ENCODE measurements at places on chromosomes 11 and 22. TPM values are rescaled to one million over a fixed set of nuclear protein-coding genes. Genes with fewer than 3 reads are reported as not detected.
A peak's percentile ranks its signal among the peaks of the same experiment; 100 is the strongest.

PIH1D2 gene
- 0.73 TPM for total RNA-seq

GRCh38 chr11:93608364-93608763 lies 53.1 kb upstream of the CEP295 start:
- H3K4me3 ChIP-seq: no peak overlapping the region
- no peaks in the 10 kb centered on the region for H3K36me3 ChIP-seq
- no peaks in the 10 kb centered on the region for H3K27me3 ChIP-seq
- no peak for DNase-seq

GRCh38 chr11:66247295-66247694 lies 21.1 kb upstream of the RAB1B start:
- H3K27me3 ChIP-seq: no peaks in the 10 kb centered on the region
- no peaks in the 10 kb centered on the region for H3K4me1 ChIP-seq
- no peak for DNase-seq
- H3K27ac ChIP-seq: no peak overlapping the region
- H3K36me3 ChIP-seq: no peaks in the 10 kb centered on the region

GRCh38 chr11:60973699-60974098 lies 2.2 kb downstream of the CD6 start:
- no peak overlapping the region for H3K4me3 ChIP-seq
- DNase-seq: no peak
- no peaks in the 10 kb centered on the region for H3K4me1 ChIP-seq
- no peaks in the 10 kb centered on the region for H3K27me3 ChIP-seq
- no peak overlapping the region for H3K27ac ChIP-seq

OLFML1 gene
- 0.24 TPM for total RNA-seq

DNA sequence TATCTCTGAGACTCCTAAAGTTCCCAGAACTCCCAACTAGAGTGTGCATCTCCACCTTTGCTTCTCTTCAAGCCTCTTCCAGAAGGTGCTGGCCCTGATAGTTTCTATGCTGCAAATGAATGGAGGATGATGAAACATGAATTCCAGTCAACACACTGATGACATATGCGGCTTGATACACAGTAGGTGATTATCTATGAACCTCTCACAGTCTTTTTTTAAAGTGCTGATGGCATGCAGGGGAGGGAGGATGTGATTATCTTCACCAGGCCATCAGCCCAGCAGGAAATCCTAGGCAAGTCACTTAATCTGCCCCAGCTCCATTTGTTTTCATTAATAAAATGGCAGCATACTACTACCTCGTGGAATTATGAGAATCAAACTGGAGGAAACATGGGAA lies 548.5 kb downstream of the SOX6 start:
- no peaks in the 10 kb centered on the region for H3K27me3 ChIP-seq
- H3K4me1 ChIP-seq: no peaks in the 10 kb centered on the region
- no peak overlapping the region for H3K4me3 ChIP-seq
- no peak for DNase-seq

GRCh38 chr22:45067731-45068130 lies 57.9 kb upstream of the PHF21B start:
- DNase-seq: no peak
- peaks cover 14% of the 10 kb centered on the region for H3K4me1 ChIP-seq
- H3K27me3 ChIP-seq: no peaks in the 10 kb centered on the region

- no peak overlapping the region for H3K27ac ChIP-seq
- peaks cover 11% of the 10 kb centered on the region for H3K36me3 ChIP-seq
- peak; percentile 65 for DNase-seq
- no peaks in the 10 kb centered on the region for H3K27me3 ChIP-seq
- H3K4me3 ChIP-seq: no peak overlapping the region
Measured at GRCh38 chr11:63829823-63830489, 9.0 kb upstream of the MARK2 start.

DNA sequence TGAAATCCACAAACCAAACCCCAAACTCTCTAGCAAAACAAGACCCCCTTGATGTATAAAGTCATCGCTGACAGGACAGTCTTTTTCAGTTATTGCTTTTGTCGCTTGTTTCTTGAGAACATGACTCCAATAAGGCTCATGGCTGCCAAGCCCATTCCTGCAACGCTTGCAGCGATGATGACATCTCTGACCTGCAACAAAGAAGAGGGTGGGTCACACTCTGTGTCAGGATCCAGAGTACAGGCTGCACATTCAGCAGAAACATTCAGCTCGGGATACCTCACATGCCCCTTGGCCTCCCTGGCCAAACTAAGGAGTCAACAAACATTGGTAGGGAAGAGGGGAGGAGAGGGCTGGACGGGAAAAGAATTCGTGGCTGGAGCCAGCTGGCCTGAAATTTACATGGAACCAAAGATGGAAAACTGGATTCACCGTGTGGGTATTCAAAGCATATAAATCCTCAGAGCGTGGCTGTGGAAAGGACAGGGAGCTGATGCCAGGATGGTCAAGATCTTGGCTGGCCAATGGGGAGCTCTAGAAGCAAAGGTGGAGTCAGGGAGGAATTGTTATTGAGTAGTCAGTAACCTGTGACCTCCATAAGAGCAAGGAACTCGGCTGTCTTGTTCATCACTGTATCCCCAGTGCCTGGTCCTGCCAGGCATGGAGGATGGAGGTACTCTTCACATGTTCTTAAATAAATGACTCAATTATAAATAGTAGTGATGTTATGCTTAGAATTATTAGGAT lies 11.8 kb upstream of the PLAAT2 start:
- H3K27me3 ChIP-seq: no peaks in the 10 kb centered on the region
- no peak overlapping the region for H3K4me3 ChIP-seq
- no peak for DNase-seq
- peaks cover 29% of the 10 kb centered on the region for H3K36me3 ChIP-seq
- no peak overlapping the region for H3K27ac ChIP-seq
- no peaks in the 10 kb centered on the region for H3K4me1 ChIP-seq

DNA sequence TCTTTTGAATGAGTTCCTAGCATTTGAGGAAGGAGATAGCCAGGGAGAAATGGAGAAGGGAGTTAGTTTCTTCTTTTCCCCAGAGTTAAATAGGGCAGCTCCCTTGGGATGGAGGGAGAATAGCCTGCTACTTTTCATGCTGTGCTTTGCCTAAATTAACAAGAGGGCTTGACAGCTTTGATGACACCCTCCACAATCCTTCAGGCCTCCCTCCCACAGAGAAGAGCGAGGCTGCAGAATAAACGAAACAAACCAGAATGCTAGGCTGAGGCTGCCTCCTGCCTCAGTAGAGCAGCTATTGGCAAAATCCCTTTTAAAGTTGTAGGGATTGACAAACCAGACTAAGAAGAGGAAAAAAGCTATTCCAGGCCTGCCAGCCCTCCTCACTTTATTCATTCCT lies 94.6 kb downstream of the C11orf58 start:
- H3K4me3 ChIP-seq: no peak overlapping the region
- H3K36me3 ChIP-seq: no peaks in the 10 kb centered on the region
- no peaks in the 10 kb centered on the region for H3K27me3 ChIP-seq

DNA sequence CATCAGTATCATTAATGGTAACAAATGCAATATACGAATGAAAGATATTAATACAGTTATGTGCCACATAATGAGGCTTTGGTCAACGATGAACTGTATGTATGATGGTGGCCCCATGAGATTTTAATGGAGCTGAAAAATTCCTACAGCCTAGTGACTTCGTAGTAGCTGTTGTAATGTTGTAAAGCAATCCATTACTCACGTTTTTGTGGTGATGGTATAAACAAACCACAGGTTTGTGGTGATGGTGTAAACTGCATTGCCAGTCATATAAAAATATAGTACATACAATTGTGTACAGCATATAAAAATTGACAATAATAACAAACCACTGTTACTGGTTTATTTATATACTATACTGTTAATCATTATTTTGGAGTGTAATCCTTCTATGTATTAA lies 27.4 kb upstream of the GRIA4 start:
- H3K4me3 ChIP-seq: no peak overlapping the region
- no peak for DNase-seq
- no peaks in the 10 kb centered on the region for H3K27me3 ChIP-seq

TMPRSS4 gene
- 0.58 TPM for total RNA-seq

GRCh38 chr11:80393210-80393609 lies 952.4 kb upstream of the TENM4 start:
- no peaks in the 10 kb centered on the region for H3K27me3 ChIP-seq
- DNase-seq: no peak
- H3K36me3 ChIP-seq: no peaks in the 10 kb centered on the region
- no peaks in the 10 kb centered on the region for H3K4me1 ChIP-seq
- H3K27ac ChIP-seq: no peak overlapping the region

PKDREJ gene
- total RNA-seq: 0.04 TPM

GRCh38 chr11:77650123-77650522 lies 12.5 kb upstream of the CLNS1A start:
- H3K4me3 ChIP-seq: no peak overlapping the region
- H3K36me3 ChIP-seq: no peaks in the 10 kb centered on the region
- H3K4me1 ChIP-seq: no peaks in the 10 kb centered on the region
- no peak for DNase-seq

DNA sequence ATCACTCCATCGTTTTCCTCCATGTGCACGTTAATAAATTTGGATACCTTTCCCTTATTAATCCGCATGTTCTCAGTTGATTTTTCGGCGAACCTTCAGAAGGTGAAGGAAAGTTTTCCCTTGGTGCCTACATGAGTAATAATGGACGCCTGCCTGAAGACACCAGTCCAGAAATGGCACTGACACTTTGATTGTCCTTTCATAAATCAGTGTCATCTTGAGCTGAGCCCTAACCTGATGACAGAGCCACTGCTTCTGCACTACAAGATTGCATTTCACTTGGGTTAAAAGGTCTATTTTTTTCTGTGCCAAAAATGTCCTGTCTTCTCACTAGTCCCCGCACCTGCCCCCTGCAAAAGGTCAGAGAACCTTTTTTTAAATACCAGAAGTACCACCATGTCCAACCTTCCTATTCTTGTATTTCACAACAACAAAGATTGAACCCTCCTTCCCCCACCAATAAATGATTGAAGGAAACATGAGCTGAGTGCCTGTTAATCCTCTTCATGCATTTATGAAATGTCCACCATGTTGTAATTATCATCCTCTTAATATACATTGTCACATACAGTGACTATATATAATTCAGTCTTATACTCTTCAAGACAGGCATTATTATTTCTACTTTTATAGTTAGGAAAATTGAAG lies 219.9 kb upstream of the UBASH3B start:
- no peaks in the 10 kb centered on the region for H3K27me3 ChIP-seq
- H3K4me3 ChIP-seq: no peak overlapping the region
- no peak for DNase-seq
- no peak overlapping the region for H3K27ac ChIP-seq
- H3K36me3 ChIP-seq: no peaks in the 10 kb centered on the region

GRCh38 chr11:43988040-43988817 lies 45.8 kb downstream of the C11orf96 start:
- H3K27me3 ChIP-seq: no peaks in the 10 kb centered on the region
- no peak overlapping the region for H3K4me3 ChIP-seq
- H3K27ac ChIP-seq: no peak overlapping the region
- no peaks in the 10 kb centered on the region for H3K36me3 ChIP-seq

DNA sequence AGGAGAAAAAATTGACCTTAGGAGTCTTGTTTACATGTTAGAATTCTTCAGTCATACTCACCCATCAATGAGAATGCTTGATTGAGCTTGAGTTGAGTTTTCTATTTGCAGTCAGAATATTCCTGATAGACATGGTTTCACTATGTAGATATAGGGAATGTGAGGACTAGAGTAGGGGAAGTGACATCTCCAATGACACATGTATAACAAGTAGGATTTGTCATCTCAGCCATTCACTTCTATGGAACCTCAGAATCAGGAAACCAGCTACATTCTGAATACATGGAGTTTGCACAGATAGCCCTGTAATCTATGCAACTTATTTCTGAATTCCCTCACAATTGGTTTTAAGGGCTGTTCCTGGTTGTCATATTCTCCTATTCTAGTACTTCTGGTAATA lies 20.1 kb upstream of the OR9Q1 start:
- H3K27me3 ChIP-seq: no peaks in the 10 kb centered on the region
- no peak for DNase-seq
- no peaks in the 10 kb centered on the region for H3K36me3 ChIP-seq
- no peaks in the 10 kb centered on the region for H3K4me1 ChIP-seq

DNA sequence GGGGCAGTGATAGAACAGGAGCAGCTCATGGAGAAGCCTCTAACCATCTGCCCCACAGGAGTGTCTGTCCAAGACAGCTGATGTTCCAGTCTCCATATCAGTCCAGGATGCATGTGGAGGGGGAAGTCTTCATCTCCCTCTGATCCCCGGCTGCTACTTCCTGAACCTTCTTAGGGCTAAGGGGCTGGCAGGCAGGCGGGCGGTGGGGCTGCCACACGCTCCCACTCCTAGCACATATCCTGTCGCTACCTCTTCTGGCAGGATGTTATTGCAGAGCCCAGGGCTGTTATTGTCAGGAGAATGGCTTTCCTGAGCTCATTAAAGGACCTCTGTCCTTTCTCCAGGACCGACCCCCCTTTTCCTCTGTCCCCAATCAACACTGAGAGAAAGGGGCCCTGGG lies 25.4 kb downstream of the LRRC55 start:
- no peaks in the 10 kb centered on the region for H3K27me3 ChIP-seq
- no peaks in the 10 kb centered on the region for H3K36me3 ChIP-seq
- peaks cover 3% of the 10 kb centered on the region for H3K4me1 ChIP-seq
- no peak for DNase-seq

NLRP6 gene
- total RNA-seq: not detected

GLYATL1 gene
- total RNA-seq: 10.7 TPM

GRCh38 chr11:24705474-24705873 lies 208.6 kb downstream of the LUZP2 start:
- DNase-seq: no peak
- H3K27ac ChIP-seq: no peak overlapping the region
- no peak overlapping the region for H3K4me3 ChIP-seq
- H3K4me1 ChIP-seq: peaks cover 5% of the 10 kb centered on the region

GRCh38 chr11:68687986-68688385 lies 3.6 kb downstream of the GAL start:
- peaks cover 3% of the 10 kb centered on the region for H3K36me3 ChIP-seq
- no peak for DNase-seq
- H3K4me3 ChIP-seq: no peak overlapping the region
- peaks cover 16% of the 10 kb centered on the region for H3K4me1 ChIP-seq

DNAL4 gene
- total RNA-seq: 8.8 TPM

GRCh38 chr11:117519170-117519569 lies 191.5 kb downstream of the CEP164 start:
- no peaks in the 10 kb centered on the region for H3K36me3 ChIP-seq
- no peak overlapping the region for H3K4me3 ChIP-seq
- H3K4me1 ChIP-seq: peaks cover 3% of the 10 kb centered on the region
- H3K27ac ChIP-seq: no peak overlapping the region

- no peak overlapping the region for H3K4me3 ChIP-seq
- no peak for DNase-seq
- no peak overlapping the region for H3K27ac ChIP-seq
- no peaks in the 10 kb centered on the region for H3K4me1 ChIP-seq
- H3K36me3 ChIP-seq: no peaks in the 10 kb centered on the region
Measured at GRCh38 chr11:111797145-111797581, 31.0 kb upstream of the PPP2R1B start.

SCN3B gene
- total RNA-seq: 1.1 TPM

TRIM51 gene
- not detected for total RNA-seq

GRCh38 chr22:49944399-49944891 lies 16.1 kb upstream of the PIM3 start:
- no peak overlapping the region for H3K27ac ChIP-seq
- H3K4me3 ChIP-seq: no peak overlapping the region
- H3K36me3 ChIP-seq: no peaks in the 10 kb centered on the region
- no peak for DNase-seq

MMP13 gene
- not detected for total RNA-seq

GRCh38 chr11:100354736-100355135 lies 332.4 kb upstream of the ARHGAP42 start:
- H3K4me1 ChIP-seq: no peaks in the 10 kb centered on the region
- no peaks in the 10 kb centered on the region for H3K27me3 ChIP-seq
- no peak overlapping the region for H3K4me3 ChIP-seq
- no peak overlapping the region for H3K27ac ChIP-seq
- DNase-seq: no peak
- H3K36me3 ChIP-seq: no peaks in the 10 kb centered on the region

Measured in H1 (cell line).